Immature natural killer cell (primary cell): ENCODE measurements at places on chromosomes 11 and 22.

- no peak overlapping the region for H3K4me3 ChIP-seq
- peaks cover 7% of the 10 kb centered on the region for H3K4me1 ChIP-seq
- no peak for DNase-seq
- peak overlapping the region; percentile 18 for H3K27ac ChIP-seq
Observed at GRCh38 chr11:114259124-114259526, 37.1 kb upstream of the NNMT start.

- H3K4me3 ChIP-seq, result no peak overlapping the region
- no peaks in the 10 kb centered on the region for H3K36me3 ChIP-seq
- peaks cover 4% of the 10 kb centered on the region for H3K4me1 ChIP-seq
- peaks cover 11% of the 10 kb centered on the region for H3K27me3 ChIP-seq
Observed at GRCh38 chr11:125410091-125410490, 86.0 kb downstream of the FEZ1 start.

DNA sequence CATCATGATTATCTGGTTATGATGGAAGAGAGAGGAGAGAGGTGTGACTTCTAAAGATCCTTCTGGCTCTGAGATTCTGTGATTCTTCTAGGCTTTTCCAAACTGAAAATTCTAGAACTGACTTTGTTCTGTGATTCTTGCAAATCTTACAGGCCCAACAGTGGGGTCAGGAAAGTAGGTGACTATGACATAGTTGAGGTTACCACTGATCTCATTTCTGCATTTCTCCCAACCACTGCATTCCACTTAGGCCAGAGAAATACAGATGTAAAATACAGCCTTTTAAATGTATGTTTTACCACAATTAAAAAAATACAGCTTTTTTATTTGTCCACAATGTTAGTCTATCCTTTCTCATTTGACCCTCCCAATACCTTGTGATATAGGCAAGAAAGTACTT lies 83.7 kb downstream of the STIM1 start:
- peak overlapping the region; percentile 84 for H3K27ac ChIP-seq
- H3K27me3 ChIP-seq, result no peaks in the 10 kb centered on the region
- no peak overlapping the region for H3K4me3 ChIP-seq
- H3K4me1 ChIP-seq, result peaks cover 91% of the 10 kb centered on the region
- peaks cover 2% of the 10 kb centered on the region for H3K36me3 ChIP-seq

- H3K27ac ChIP-seq, result no peak overlapping the region
- no peak overlapping the region for H3K4me3 ChIP-seq
- H3K27me3 ChIP-seq, result no peaks in the 10 kb centered on the region
- no peaks in the 10 kb centered on the region for H3K4me1 ChIP-seq
Observed at GRCh38 chr11:79926707-79927106, 485.9 kb upstream of the TENM4 start.

DNA sequence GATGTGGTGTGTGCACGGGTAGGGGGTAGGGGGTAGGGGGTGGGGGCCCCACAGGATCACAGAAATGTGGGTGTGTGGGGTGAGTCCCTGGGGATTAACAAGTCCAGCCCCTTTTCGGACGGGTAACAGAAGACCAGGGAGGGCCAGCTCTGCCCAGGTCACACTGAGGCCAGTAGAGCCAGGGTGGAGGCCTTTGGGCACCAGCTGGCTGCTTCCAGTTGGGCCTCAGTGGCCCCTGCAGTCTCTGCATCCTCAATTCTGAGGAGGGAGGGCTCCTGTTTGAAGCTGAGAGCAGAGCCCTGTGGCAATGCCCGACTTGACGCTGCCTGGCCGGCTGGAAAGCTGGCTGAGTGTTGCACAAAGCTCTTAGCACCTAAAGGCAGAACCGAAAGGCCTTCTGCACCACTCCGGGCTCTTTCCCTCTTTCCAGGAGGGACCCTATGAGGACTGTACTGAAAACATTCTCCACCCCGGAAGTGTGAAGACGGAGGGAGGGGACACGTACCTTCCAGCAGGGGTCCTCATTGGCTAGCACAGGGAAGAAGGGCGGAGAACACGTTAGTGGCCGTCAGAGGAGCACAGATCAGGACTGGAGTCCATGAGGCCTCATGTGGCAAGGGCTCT lies 120.4 kb downstream of the PHF21B start:
- H3K27me3 ChIP-seq, result peaks cover 4% of the 10 kb centered on the region
- no peak overlapping the region for H3K27ac ChIP-seq
- DNase-seq, result no peak
- H3K4me1 ChIP-seq, result no peaks in the 10 kb centered on the region
- no peaks in the 10 kb centered on the region for H3K36me3 ChIP-seq

- H3K4me1 ChIP-seq, result no peaks in the 10 kb centered on the region
- H3K36me3 ChIP-seq, result no peaks in the 10 kb centered on the region
- peaks cover 4% of the 10 kb centered on the region for H3K27me3 ChIP-seq
- H3K4me3 ChIP-seq, result no peak overlapping the region
- DNase-seq, result no peak
Observed at GRCh38 chr11:75248924-75249256, 8.3 kb downstream of the TPBGL start.
